ENCODE measurements at places on chromosomes 2 and 18.

DNA sequence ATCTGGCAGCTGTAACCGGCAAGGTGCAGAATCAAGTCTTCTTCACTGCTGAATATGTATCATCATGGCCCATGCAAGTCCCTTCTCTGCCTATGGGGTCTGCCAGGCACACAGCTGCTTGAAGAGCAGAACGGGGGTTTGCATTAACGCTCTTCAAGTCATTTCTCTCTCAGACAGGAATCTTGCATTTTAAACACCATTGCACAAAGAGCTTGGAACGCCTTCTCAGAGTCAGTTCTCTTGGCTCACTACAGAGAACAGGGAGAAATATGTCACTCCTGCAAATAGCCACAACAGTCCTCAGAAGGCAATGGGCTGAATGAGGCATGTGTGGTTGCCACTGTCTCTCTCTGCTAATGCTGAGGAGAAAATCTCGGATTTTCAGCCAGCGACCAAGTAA is 2173.5 kb upstream of the PIK3C3 start:
- no peak for DNase-seq

- no peak for DNase-seq
Observed at GRCh38 chr18:10367836-10368235, 86.6 kb upstream of the APCDD1 start.

- DNase-seq: peak; percentile 51
Observed at GRCh38 chr18:61702007-61702406, 190.8 kb downstream of the RNF152 start.

DNA sequence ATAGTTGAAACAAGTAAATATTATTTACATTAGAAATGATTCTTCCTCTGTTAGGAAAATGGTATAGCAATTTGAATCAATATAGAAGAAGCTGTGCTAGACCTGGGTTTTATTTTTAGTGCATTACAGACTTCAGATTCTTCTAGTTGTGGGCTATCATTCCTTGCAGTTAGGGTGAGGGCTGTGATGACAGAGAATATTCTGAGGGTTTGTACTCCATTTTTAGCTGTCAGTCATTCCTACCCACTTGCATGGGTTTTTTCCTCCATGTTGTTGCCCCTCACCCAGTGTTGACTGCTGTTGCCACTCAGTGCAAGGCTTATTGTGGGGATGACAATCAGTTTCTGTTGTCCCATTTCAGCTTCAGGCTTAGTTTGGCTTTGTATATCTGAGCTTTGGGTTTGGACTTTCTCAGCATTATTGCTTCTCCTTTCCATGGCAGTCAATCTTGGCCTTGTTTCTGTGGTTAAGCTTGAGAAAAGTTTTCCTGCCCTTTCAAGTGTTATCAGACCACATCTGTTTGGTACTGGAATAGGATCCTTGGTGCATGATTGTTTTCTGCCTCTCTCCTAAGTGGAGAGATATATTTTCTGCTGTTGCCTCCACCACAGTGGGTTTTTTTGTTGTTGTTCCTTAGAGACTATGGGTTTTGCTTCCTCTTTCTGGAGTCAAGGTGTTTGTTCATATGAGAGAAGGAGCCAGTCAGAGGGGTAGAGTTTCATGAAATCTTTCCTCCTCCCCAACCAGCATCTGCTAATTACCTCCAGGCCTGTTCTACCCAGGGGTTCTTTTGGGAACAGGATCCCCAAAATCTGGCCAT is 312.7 kb upstream of the CWC22 start:
- no peak for DNase-seq

DNA sequence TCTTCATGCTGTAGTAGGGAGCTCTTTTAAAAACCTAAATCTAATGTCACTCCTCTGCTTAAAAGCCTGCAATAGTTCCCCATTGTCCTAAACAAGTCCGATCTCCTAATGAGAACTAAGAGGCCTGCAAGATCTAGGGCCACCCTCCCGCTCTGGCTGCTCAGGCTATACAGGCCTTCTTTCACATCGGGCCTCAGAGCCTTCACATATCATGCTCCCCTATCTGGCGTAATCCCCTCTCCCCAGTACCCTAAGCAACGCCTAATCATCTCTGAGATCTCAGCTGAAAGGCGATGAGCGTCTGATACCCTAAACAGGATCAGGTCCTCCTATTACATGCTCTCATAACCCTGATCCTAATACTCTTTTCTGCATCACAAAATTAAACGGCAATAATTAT is 1.9 kb downstream of the MAP4K3 start:
- peak; percentile 36 for DNase-seq

- DNase-seq: peak; percentile 21
Observed at GRCh38 chr2:150339282-150339681, 148.2 kb downstream of the RND3 start.

GRCh38 chr2:200217320-200217719 is 89.2 kb upstream of the SPATS2L start:
- DNase-seq: no peak
